Smooth muscle cell of the brain vasculature (primary cell): ENCODE measurements at places on chromosomes 5 and 9.

GRCh38 chr5:759781-760362, 24.7 kb downstream of the ZDHHC11B start:
- no peak for DNase-seq

DNA sequence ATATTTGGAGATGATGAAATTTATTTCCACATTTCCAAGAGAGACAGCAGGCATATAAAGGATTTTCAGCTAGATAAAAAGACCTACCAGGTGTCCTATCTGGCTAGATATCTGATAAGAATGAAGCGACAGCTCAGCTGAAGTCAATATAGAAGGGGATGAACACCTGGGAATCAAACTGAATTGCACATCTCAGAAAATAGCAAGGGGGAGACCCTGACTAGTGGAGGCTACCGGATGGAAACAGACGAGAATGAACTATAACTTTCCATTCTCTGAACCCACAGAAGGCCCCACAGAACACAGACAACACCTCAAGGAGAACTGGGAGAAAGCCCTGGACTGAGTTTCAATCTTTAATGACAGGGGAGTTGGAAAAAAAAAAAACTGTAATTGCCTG, 51.1 kb downstream of the CPLANE1 start:
- DNase-seq: no peak

- DNase-seq: no peak
Observed at GRCh38 chr9:119369680-119370366, 588 bp upstream of the BRINP1 start.

- DNase-seq: no peak
Observed at GRCh38 chr5:37786862-37787519, 52.9 kb downstream of the GDNF start.

- DNase-seq: no peak
Observed at GRCh38 chr9:18616976-18617375, 143.0 kb downstream of the ADAMTSL1 start.
